ENCODE measurements at places on chromosomes 4 and X.

GRCh38 chrX:18041656-18042055, 179.0 kb downstream of the BEND2 start:
- no peak for DNase-seq

DNA sequence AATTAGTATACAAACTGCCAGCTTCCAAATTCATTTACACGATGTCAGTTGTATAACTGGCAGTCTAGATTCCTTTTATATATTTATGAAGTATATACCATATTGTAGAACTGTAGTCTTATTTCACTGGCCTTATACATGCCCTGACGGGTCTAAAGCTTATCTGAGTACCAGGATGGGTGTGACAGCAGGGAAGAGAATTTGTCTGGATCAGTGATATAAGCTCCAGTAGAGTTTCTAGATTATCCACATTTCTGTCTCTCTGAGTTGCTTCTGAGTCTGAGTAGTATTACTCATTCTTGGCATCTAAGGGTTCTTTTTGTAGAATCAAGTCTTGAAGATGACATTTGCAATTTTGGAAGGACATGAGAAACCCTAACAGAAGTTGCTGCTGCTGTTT, 101.3 kb downstream of the RPA4 start:
- no peak for DNase-seq

DNA sequence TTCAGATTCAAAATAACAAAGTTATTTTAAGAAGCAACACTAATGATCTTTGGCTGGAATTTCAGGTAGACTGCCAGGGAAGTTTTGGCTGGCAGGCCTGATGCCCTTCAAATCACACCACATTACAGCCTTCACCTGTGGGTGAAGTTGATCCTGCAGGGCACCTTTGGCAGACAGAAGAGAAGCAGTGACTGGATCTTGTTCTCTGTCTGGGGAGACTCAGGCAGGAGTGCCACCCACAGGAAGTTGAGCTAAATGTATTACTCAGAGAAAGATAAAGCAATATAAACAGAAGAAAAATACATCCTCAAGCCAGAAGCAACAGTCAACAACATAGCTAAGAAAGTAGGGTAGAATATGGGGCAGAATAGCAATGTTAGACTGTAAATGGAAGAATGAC, 12.8 kb upstream of the CFAP299 start:
- DNase-seq, result no peak

DNA sequence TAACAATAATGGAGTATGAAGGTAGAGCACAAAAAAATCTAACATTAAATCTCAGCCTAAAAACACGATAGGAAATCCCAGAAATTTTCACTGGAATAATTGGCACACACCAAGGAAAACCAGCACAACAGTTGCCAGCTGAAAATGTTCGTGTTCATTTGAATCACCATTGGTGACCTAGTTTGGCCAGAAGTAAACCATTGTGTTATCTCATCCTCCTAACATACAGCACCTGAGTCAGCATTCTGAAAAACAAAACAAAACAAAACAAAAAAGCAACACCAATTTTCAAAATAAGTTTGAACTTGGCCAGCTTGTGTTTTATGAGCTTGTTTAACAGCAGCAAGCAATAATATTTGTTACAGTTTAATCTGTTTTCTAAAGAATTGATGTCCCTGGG, 41.1 kb downstream of the UCHL1 start:
- no peak for DNase-seq

Data from stimulated activated CD4-positive, alpha-beta T cell treated with anti-CD3 and anti-CD28 coated beads, TNF-alpha, amount 100 ng/mL, for 48 hours (primary cell).